ENCODE measurements at places on chromosomes 5 and 9.
A peak's percentile ranks its signal among the peaks of the same experiment; 100 is the strongest.

DNA sequence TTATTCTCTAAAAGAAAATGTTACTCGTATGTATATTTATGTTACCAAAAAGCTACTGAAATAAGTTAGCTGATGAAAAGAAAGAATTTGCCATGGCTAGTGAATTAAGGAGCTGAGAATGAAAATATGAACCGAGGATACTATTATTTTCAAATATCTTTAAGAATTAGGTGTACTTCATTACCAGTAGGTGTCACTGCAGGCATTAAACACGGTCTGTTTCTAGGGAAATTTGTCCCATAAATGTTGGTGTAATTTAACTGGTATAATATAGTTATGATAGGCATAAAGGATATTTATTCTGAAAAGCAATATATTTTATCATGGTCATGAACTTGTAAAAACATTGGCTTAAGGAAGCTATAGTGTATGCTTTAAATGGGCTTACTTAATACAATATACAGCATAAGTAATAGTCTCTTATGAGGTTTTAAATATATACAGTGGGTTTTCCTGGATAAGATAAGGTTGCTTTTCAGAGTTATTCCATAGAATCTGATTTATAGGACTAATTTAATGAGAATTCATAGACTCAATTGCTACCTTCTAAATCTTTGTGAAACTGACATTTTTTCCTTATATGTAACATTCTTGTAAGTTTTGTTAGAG lies 72.4 kb upstream of the MPDZ start:
- DNase-seq = no peak

GRCh38 chr5:61286446-61287132 lies 45.5 kb upstream of the ZSWIM6 start:
- DNase-seq = no peak

GRCh38 chr9:99582814-99583213 lies 238.9 kb upstream of the NR4A3 start:
- DNase-seq = no peak

DNA sequence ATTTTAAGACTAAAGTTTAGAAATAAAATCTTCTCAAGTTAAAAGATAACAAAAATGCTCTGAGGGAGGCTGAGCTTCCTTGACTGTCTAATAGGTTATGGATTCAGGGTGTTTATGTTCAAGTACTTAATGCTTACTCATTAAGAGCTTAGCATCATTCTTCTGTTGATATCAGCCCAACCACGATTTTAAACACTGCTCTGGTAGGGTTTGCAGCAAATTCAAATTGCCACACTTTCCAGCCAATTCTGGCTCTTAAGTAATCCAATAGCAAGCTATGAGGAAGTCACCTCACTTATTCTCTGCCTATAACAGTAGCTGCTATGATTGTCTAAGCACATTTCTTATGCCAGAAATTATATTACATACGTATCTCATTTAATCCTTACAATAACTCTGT lies 191.0 kb upstream of the KIF2A start:
- DNase-seq = no peak

DNA sequence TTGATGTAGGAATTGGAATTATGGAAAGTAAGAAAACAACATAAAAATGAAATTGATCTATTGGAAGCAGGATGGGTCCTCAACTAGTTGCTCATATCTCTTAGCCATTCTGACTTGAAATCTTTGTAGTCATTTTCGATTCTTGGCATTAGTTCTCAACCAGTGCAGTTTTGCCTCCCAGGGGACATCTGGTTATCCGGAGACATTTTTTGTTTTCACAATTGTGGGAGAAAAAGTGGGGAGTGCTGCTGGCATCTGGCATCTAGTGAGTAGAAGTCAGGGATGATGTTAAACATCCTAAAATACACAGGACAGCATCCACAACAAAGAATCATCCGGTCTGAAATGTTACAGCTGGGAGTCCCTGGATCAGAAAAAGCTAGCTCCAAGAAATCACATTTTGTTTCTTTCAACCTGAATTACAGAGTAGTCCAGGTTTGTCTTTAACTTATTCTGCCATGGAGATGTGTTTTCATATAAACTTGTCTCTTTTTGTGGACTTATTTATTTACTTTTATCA lies 74.9 kb downstream of the FBXL7 start:
- no peak for DNase-seq

- no peak for DNase-seq
Observed at GRCh38 chr5:122162100-122162638, 32.8 kb downstream of the ZNF474 start.

- DNase-seq = peak; percentile 11
Observed at GRCh38 chr5:148457183-148457620, 73.4 kb downstream of the FBXO38 start.

DNA sequence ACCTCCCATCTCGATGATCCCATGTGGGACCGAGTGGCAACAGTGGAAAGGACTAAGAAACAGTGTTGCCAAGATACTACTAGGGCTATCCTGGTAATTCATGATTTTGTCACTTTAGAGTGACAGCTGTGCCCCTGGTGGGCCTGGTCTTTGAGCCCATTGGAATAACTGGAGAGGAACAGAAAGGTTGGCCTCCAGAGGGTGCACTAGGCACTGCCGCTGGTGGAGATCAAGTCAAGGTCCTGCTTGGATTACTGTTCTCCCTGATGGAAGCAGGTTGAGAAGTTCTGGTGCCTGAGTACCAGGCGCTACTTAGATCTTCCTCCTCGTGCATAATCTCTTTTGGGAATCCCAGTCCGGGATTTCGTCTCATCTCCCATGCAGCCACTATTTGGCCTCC lies 129.6 kb downstream of the SEC61B start:
- DNase-seq = no peak

DNA sequence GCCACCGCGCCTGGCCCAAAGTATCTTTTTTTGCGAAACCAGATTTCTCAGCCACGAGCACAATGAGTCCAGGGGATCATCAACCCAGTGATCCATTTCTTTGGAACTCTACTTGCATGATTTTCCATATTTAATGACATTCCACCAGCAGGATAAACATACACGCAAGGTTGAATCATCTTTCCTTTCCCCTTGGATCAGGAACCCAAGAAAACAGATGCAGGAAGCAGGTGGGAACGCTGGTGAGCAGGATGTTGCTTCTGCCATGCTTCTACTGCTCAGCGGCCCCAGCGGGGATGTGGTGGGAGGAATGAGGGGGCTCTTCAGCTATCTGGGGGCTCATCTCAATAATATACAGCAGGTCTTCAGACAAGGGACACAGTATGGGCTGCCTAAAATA lies 118.2 kb downstream of the SEC61B start:
- no peak for DNase-seq

DNA sequence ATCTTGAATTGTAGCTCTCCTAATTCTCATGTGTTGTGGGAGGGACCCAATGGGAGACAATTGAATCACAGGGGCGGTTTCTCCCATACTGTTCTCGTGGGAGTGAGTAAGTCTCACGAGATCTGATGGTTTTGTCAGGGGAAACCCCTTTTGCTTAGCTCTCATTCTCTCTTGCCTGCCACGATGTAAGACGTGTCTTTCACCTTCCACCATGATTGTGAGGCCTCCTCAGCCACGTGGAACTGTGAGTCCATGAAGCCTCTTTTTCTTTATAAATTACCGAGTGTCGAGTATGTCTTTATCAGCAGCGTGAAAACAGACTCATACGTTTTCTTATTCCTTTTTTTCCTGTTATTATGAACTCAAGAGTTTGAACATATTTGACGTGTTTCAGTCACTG lies 39.1 kb downstream of the RETREG1 start:
- peak; percentile 20 for DNase-seq

DNA sequence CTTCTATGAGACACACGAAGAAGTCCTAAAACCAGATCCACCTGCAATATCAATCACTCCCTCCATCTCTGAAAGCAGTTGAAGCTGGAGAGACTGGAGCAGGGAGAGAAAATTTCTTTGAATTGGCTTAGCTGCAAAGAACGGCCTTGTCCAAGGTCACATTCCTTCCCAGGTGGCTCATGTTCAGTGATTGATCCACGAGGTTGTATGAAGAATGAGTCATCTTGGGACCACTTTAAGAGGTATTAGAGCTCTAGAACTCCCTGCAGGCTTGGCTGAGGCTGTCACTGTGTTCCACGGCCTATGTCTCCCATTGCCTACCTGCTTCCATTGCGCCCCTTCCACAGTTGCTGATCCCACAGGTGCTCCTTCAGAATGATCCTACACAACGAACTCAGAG lies 68.2 kb downstream of the HMHB1 start:
- DNase-seq = no peak

DNA sequence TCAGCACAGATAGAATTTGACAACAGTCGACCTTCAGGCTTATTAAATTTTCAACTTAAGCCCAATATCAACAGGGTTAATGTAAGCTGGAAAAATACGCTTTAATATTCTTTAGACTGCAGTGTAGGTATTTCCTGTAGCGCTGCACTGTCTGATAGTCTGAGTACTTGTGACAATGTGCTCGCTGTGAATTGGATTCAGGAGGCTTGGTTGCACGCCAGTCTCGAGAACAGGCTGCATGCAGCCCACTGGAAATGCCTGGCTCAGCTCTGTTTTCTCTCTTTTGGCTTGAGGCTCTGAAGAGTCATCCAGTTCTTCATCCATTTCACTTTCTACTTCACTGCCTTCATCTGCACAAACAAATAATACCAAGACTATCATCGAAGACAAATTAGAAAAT lies 300.9 kb downstream of the RFX3 start:
- DNase-seq = no peak

DNA sequence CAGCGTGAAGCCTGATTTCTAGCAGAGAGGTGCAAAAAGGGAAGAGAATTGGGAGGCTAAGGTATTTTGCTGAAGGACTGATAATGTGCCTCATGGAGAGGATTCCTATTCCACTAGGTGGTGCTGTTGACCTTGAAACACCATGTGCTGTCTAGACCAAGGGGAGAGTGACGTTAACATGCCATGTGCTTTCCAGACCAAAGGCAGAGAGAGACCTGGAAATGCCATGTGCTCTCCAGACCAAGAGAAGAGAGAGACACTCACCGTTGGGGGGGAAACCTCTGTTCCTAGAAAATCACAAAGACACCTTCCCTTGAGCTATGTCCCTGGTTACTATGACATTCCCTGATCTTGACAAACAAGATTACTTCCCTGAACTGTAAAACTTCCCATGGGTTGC lies 286.0 kb upstream of the TUSC1 start:
- DNase-seq = no peak

DNA sequence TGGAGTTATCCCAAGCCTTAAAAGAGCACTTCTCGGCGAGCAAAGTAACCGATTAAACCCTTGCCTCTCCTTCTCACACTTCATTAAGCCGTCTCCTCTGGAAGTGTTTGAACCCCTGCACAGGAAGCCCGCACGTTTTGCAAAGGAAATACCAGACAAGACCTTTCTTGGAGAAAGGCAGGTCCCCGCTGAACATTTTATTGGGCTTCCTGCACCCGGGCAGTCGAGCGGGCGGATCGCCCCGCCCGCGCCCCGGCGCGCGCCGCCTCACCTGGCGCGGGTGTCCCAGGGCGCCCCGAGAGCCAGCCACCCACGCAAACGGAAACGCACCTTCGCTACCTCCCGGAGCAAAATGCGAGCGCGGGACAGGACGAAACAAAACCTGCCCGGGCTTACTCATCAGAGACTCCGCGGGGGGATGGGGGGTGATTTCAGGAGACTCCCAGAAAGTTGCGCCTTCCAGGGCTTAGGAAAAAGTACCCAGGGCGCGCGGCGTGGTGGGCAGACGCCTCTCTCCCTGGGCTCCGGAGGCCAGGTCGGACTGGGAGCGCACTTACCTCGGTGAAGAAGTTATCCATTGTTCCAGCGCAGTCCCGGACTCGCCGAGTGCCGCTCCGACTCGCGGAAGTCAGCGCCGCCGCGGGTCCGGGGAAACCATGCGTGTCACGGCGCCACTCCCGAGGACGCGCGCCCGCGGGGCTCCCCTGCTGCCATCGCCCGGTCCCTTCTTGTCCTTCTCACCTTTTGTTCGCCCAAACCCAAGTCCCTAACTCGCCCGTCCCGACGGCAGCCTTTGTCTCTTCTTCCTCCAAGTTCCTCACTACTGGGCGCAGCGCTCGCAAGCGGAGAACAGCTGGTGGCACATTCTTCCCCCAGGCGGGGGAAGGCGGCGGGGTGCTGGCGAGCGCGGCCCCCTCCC lies 598 bp downstream of the MYO10 start:
- DNase-seq = peak; percentile 55

DNA sequence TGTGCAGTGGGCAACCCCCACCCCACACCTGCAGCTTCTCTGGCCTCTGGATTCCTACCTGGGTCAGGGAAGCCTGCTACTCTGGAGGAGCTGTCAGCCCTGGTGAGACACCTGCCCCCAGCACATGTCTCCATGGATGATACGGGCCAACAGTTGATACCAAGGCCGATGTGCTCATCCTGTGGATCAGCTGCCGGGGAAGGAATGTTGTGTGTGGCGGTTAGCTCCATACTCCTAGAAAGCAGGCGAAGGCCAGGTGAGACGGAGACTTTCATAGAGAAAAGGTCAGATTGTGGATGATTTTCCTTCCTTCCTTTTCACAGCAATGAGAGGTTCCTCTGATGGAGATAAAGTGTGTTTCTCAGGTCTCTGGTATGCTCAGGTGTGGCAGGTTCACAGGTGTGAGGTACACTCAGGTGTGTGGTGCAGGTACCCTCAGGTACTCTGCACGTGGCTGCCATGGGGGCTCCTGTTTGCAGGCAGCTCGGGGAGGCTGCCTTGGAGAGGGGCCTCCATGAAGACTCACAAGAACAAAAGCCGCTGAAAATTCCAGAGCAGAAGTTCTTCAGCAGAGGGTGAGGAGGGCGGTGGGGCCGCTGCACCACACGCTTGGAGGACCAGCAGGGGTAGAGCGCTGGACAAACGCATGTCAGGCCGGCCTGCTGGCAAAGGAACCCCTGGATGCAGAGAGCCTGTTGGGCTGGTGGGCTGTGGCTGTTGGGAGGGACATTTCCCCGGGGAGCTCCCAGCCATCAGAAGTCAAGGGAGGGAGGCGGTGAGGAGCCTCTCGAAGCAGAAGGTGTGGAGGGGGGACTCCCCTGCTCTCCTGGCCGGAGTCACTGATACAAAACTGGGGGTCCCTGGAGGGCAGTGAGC lies 5.1 kb upstream of the AHRR start:
- no peak for DNase-seq

DNA sequence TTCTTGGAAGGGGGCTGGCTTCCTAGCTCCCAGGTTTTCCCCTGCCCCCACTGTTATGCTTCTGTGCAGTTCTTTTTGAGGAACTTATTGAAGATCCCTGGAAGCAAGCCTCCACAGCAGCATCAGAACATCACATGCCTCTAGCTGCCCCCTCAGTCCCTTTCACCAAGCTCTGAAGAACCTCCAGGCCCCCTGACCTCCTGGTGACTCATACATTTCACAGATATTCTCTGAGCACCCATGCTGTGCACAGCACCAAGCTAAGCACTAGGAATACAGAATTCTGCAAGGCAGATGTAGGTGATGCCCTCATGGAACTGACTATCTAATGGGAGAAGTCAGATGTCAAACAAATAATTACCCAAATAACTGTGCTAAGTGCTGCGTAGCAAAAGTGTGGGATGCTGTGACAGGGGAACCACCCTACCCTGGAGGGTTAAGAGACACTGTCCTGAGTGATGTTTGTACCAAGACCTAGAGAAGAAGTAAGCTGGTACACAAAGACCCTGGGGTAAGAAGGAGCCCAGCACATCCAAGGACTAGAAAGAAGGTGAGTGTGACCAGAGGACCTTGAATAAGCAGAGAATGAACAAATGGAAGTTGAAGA lies 213.7 kb upstream of the NR4A3 start:
- no peak for DNase-seq
